ENCODE measurements at places on chromosomes 4 and X.

DNA sequence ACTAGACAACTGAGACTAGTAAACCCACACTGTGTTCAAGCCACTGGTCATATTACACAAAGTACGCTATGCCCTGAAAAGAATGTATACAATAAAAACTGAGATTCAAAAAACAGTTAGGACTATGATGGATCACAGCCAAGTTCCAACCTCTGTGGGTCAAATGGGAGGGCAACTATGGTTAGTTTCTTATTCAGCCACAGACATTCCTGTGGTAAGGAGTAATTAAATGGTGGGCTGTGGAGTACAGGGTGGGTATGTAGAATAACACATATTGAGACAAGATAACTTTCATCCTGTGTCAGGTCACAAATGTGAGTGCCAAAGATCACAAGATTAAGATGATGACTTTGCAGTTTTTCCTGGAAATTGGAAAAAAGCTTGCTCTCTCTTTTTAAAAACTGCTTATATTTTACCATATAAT lies 167.2 kb downstream of the NPNT start:
- peak; percentile 79 for DNase-seq

DNA sequence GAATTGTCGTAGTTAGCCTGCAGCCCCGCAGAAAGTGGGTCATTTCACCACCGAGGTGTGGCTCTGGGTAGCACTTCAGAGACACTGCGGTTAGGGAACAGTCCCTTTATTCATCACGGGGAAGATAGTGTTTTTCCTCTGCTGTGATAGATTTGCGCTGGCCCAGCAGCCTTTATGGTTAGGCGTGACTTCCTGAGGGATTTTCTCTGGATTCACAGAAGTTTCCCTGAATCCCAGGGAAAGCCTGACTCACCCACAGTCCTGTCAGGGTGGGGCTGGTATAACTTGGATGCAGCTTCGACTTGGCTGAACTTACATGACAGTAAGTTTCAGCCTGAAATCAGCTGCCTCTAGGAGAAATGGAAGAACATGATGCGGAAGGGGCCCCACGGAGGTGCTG lies 196.3 kb upstream of the HHIP start:
- DNase-seq: peak; percentile 60

DNA sequence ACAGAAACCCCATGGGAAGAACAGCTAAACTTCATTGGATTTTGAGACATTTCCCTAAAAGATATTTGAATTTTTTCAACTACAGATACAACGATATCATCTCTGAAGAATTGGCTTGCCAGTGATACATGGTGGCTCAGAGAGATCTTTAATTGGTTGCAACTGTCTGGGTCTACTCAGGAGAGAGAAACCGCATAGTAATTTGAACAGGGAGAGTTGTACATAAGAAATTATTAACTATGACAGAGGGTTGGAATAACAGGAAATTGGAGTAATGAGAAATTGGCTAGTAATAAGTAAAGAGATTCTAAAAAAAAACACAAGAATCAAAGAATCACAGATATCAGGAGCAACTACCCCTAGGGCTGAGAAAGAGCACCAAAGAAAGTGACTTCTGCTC lies 118.4 kb downstream of the KLHL13 start:
- no peak for DNase-seq

GRCh38 chr4:15781427-15782095 lies 3.4 kb downstream of the CD38 start:
- DNase-seq: no peak

DNA sequence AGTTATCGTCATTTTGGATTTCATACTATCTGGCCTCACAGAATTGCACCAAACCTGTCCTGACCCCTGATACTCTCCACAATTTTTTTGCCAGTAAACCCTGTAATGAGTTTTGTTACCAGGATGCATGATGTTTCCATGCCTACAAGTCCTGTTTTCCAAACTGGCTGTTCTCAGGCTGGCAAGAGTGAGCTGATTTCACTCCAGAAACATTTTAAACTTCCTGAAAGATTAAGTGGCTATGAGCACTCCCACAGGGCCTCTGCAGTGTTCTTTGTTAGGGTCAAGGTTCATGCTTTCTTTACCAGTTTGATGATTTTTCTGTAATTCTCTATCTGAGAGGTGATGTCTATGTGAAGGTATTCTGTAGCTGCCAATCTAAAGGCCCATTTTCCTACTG lies 31.7 kb upstream of the PDLIM3 start:
- DNase-seq: peak; percentile 54

- peak; percentile 79 for DNase-seq
Observed at GRCh38 chr4:142416121-142416520, 430.0 kb downstream of the INPP4B start.

DNA sequence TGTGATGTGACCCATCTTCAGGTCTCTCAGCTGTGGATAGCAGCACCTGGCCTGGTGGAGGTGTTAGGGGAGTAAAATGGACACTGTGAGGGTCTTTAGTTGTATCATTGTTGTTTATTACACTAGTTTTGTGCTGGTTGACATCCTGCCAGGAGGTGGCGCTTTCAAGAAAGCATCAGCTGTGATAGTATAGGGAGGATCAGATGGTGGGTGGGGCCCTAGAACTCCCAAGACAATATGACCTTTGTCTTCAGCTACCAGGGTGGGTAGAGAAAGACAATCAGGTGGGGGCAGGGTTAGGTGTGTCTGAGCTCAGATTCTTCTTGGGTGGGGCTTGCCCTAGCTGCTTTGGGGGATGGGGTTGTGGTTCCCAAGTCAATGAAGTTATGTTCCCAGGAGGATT lies 162.8 kb downstream of the PPP1R2C start:
- DNase-seq: peak; percentile 0

- no peak for DNase-seq
Observed at GRCh38 chrX:124362072-124362471, 15.7 kb downstream of the SH2D1A start.

- DNase-seq: peak; percentile 64
Observed at GRCh38 chrX:132219343-132219768, at the start of gene RAP2C. Gene RAP2C (minus strand): TSS chrX:132219447. CDS start chrX:132217268, 2,179 bp downstream.

- DNase-seq: peak; percentile 8
Observed at GRCh38 chrX:25968920-25969319, 169.2 kb upstream of the MAGEB18 start.

GRCh38 chr4:183409934-183410333 lies 34.5 kb upstream of the CDKN2AIP start:
- no peak for DNase-seq

DNA sequence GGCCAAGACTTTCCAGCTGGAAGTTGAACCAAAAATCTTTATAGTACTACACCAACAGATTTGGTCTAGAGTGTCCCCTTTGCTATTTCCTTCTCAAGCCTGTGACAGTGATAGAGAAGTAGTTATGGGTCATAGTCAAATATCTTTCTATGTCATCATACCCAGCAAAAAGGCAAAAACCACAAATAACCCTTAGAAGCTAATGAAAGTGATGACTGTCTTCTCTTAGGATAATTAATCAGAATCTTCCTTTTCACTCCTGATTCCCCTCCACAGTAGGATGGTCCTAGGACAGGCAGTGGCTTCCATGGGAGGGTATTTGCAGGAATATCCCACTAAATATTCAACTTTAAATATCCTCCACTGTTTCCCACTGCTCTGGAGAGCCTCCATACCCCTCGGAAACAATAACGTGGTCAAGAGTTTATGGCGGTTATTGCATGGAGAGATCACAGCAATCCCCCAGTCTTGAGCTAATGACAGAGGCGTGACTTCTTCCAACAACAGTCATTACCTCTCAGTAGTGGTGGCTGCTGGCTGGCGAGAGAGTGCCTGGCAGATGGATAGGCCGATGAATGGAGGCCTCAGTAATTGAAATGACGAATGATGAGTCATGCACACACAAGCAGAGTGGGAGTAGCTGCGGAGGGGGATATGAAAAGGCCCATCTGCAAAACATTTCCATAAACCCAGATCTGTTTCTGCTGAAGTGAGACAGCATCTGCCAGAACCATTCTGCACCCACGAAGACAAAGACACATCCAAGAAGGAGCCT lies 154.9 kb downstream of the STK32B start:
- DNase-seq: peak; percentile 93

- DNase-seq: no peak
Observed at GRCh38 chrX:30580641-30581040, 3.1 kb upstream of the TASL start.

GRCh38 chrX:15416133-15416993 lies 32.1 kb upstream of the VEGFD start:
- DNase-seq: peak; percentile 38

DNA sequence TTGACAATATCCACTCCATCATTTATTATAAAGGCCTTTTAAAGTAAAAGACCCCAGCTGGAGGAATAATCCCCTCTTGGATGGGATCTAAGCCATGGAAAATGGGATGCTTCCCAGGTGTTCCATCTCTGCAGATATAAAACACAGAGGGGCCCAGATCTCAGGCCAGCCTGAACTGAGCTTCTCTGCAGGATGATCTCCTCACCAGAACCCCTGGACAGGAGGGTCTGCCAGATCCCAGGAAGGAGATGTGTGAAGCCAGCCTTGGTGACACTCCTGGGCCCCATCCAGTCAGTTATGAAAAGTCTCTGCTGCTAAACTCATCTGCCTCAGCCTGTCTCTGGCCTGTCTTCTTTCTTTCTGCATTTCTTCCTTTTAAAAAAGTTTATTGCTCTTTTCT lies 56.7 kb downstream of the HTRA3 start:
- no peak for DNase-seq
